Mononuclear cell (primary cell): ENCODE measurements at places on chromosomes 1 and 21. TPM values are rescaled to one million over a fixed set of nuclear protein-coding genes. Genes with fewer than 3 reads are reported as not detected.

Gene TSHB
- not detected for total RNA-seq

Gene IARS2
- total RNA-seq, result 30.7 TPM

Gene FAM3B
- total RNA-seq, result 0.73 TPM

Gene CXADR
- 0.42 TPM for total RNA-seq

Gene NES
- total RNA-seq, result not detected

Gene ADAM30
- total RNA-seq, result not detected

Gene RABGAP1L
- 98.3 TPM for total RNA-seq

Gene SLC1A7
- 0.94 TPM for total RNA-seq

Gene GREM2
- total RNA-seq, result 0.31 TPM

Gene HEYL
- total RNA-seq, result not detected

Gene RAVER2
- 2.2 TPM for total RNA-seq

Gene HSPG2
- total RNA-seq, result 0.73 TPM

Gene DENND2C
- 2.8 TPM for total RNA-seq

Gene DDR2
- 1.2 TPM for total RNA-seq

Gene OBSCN
- total RNA-seq, result 26.3 TPM

Gene ANKRD34A
- total RNA-seq, result 0.42 TPM

Gene NGF
- not detected for total RNA-seq

Gene BARHL2
- not detected for total RNA-seq

Gene TMEM81
- total RNA-seq, result 0.63 TPM

Gene ACP6
- 4.2 TPM for total RNA-seq

Gene SERPINC1
- 0.10 TPM for total RNA-seq

Gene TSPAN2
- 2.6 TPM for total RNA-seq

Gene ARHGEF10L
- 7.6 TPM for total RNA-seq

Gene HES5
- total RNA-seq, result not detected

Gene OR2W3
- total RNA-seq, result 1.2 TPM

Gene FOXD3
- total RNA-seq, result not detected

Gene PRXL2B
- 4.2 TPM for total RNA-seq

Gene KRTAP21-1
- total RNA-seq, result not detected

Gene KCNQ4
- total RNA-seq, result under 0.01 TPM
